NCI-H2107 (cell line): ENCODE measurements at places on chromosomes 2 and 18.

DNA sequence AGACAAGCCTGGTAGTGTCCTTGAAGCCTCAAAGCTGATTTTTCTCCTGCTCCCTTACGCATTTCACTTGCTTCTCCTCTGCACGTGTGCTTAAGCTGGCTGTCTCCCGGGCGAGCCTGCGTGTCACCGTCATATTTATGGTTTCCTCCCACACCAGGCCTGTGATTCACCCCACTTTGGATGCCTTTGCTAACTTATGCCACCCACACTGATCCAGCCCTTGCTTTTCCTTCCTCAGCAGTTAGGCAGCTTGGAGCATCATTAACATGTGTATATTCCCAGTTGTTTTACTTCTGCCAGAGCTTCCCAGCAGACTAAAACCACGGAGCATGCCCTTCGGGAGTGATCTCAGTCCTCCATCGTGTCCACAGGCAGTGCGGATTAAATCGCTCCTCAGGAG is 2.2 kb downstream of the ST3GAL5 start:
- DNase-seq, result no peak

- DNase-seq, result no peak
Measured at GRCh38 chr2:38751596-38752410, 642 bp upstream of the SRSF7 start.

- no peak for DNase-seq
Measured at GRCh38 chr2:218013289-218013688, 10.5 kb upstream of the TNS1 start.

DNA sequence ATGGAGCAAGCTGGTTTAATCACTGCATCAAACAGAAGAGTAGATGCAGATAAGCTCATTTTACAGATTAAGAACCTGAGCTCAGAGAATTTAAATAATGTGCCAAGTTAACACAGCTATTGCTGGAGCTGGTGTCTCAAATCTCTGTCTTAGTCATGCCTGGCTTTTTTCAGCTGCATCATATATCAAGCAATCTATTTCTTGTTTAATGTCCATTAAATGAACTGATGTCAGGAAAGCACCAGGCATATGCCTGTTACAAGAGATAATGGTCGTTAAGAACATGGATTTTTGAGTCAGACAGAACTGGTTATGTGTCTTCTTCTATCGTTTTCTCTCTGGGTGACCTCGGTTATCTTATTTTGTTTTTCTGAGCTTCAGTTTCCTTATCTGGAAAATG is 59.8 kb upstream of the AQP4 start:
- DNase-seq, result no peak

DNA sequence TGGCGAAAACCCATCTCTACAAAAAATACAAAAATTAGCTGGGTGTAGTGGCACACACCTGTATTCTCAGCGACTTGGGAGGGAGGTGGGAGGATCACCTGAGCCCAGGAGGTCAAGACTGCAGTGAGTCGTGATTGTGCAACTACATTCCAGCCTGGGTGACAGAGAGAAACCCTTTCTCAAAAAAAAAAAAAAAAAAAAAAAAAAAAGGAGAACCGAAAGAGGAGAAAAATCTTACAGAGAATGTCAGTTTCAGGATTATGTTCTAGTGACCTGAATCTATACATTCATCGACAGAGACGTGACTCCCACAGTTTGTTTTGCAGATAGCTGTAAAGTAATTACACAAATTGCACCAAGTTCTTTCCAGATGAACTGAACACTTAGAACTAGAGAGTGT is 187.8 kb downstream of the FTCDNL1 start:
- no peak for DNase-seq

GRCh38 chr2:229725716-229726574 is 11.6 kb upstream of the DNER start:
- DNase-seq, result peak; percentile 48

GRCh38 chr2:186201371-186201770 is 284.7 kb upstream of the ZC3H15 start:
- DNase-seq, result no peak

DNA sequence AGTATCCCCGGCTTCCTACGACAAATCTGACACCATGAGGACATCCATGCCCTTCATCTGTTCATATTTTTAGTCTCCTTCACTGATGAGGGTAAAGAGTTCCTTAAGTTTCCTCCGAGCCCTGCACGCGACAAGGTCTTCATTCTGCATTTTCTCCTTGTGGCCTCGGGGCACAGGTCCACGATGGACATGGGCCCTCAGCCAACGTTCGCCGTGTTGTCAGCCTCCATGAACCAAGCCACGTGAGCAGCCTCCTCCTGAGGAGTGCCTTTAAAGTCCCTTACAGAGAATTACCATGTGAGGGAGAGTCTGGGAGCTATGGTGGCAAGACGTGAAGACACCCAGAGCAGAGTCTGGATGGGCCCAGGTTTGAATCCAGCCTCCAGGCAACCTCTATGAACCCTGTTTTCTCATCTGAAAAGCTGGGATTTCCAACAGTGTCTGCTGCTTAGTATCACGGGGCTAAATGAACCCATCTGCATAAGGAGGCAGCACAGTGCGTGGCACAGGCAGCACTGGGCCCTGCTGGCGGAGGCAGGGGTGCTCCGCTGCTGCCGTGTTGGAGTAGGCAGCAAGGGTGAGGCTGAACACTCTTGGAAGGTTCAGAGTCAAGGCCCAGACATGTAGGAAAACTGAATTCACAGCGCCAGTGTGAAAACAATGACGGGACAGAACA is 54.1 kb downstream of the EIPR1 start:
- DNase-seq, result no peak

DNA sequence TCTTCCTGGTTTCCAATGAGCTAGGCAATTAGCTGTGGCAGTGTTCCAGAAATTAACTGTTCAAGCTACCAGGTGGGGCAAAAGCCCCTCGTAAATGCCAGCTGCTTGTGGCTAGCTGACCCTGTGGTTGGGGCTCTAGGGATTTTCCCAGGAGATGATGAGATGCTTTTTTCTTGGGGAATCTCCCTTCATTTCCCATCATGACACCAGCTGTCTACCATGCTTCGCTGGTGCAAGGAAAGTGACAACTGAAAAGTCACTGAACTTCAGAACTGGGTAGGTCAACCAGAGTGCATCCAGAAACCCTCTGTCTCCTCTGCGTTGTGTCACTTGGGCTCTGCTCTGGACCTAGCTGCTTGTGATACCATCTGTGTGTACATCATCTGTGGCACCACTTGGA is 386.5 kb upstream of the DCC start:
- DNase-seq, result no peak

GRCh38 chr2:169871994-169872393 is 44.7 kb downstream of the UBR3 start:
- no peak for DNase-seq

- no peak for DNase-seq
Measured at GRCh38 chr2:58688813-58689212, 447.7 kb upstream of the FANCL start.

GRCh38 chr2:213733893-213734292 is 449.6 kb downstream of the SPAG16 start:
- no peak for DNase-seq

- DNase-seq, result no peak
Measured at GRCh38 chr2:28624793-28625701, 126.6 kb upstream of the PPP1CB start.

GRCh38 chr2:201754717-201755415 is 25.9 kb downstream of the ALS2 start:
- no peak for DNase-seq

- no peak for DNase-seq
Measured at GRCh38 chr18:32450026-32450691, 20.5 kb downstream of the GAREM1 start.

GRCh38 chr2:237161189-237161588 is 75.5 kb downstream of the COPS8 start:
- no peak for DNase-seq

- DNase-seq, result no peak
Measured at GRCh38 chr18:57533868-57534510, 52.5 kb downstream of the FECH start.

DNA sequence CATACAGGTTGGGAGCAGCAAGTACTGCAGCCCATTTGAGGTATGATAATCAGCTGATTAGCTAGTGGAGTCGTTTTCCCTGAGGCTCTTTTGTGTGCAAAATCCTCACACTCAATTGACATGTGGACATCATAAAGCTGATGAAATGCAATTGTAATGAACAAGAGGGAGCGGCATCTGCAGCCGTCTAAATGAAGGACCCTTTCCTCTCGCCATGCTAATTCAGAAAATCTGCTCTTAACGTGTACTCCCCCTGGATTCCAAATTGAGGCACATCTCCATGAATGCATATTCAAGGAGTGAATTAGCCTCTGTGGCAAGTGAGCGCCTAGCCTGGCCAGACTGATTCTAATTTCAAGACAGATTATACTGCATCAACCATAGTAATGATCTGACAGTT is 260.9 kb upstream of the ATP5MC3 start:
- DNase-seq, result no peak

GRCh38 chr2:119846021-119846420 is 86.3 kb downstream of the PTPN4 start:
- no peak for DNase-seq

- DNase-seq, result no peak
Measured at GRCh38 chr18:70116949-70117348, 88.5 kb downstream of the RTTN start.

GRCh38 chr18:11494107-11494506 is 115.3 kb upstream of the SLC35G4 start:
- DNase-seq, result no peak

DNA sequence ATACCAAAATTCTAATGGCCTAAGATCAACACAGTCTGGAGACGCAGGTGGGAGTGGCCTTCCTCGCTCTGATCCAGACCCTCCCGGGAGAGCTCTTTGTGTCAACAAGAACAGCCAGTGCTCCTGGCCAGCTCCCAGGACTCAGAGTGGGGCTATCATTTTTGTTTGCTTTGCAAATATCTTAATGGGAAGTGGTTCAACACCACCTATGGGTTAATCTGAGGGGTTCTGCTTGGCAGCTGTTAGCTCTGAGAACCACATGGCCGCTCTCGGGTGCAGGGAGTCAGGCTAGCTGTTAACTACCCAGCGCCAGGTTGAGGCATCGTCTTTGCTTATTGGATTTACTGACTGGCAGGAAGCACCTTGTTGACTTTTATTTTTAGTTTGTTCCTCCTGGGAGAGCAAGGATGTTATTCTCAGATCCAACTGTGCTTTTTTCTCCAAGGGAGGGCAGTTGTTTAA is 184.8 kb upstream of the SP5 start:
- peak; percentile 86 for DNase-seq

DNA sequence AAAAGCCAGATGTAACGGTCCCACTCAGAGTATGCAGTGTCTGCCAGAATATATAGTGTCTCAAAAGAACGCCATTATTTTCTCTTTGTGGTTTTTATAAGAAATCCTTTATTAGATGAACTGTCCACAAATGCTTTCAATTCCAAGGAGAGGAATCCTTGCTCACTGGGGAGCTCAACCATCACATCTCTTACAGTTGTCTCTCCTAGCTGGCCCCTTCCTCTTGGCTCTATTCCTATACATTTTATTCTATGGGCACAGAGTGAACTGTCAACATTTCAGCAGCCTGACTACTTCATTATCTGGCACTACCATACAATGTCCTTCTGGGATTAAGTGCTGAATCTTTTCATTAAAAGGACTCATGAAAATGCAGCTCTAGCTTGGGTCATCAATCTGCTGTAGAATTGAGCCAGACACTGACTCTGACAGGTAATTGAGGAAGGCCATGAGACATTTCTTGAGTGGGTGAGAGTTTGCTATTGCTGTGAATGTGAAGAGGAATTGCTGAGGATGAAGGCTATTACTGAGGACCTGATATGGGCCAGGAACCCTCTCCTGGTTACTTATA is 96.5 kb upstream of the THOC1 start:
- DNase-seq, result no peak

DNA sequence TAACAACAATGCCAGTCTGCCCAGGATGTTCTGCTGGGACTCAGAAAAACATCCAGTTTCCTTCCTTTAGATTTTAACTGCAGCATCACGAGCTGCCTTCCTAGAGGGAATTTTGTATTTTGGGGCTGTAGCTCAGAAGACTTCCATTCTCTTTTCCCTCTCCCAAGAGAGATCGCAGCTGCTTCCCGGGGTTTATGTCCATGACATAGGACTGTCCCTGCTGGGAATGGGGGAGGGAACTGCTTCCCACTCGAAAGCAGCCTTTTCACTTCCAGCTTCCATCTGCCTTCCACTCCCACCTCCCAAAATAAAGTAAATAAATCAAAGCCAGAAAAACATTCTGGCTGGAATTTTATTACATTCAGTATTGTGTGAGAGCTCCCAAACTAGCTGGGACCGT is 52.4 kb downstream of the LIMS1 start:
- no peak for DNase-seq
